ENCODE measurements at places on chromosomes 4 and X.

GRCh38 chrX:119177278-119177677 lies 49.7 kb upstream of the KIAA1210 start:
- no peak for DNase-seq

GRCh38 chr4:113232194-113232593 lies 182.7 kb downstream of the ANK2 start:
- DNase-seq: no peak

DNA sequence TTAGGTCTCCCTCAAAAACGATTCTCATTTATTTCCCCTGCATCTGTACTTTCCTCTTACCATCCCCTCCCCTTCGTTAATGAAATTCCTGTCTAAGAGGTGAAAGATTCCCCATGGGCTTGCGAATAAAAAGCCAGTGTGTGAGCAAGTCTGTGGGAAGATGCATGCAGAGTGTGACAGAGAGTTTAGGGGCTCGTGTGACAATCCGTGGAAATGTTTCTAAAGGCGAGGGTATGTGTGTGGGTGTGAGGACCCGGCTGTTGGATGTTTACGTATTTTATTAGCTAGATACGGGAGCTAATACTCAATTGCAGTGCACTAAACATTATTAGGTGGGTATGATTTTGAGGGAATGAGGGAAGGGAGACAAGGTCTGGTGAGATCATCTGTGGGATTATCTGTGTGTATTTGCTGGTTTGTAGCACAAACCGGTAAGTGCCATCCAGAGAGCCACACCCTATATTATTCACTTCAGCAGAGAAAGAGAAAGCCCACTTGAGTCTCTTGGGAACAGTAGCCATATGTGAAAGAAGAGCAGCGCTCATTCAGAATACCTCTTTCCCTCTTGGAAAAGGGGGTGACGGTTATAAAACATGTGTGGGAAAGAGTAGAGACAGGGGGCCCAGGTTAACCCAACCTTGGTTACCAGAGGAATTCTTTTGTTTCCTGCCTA lies 893 bp upstream of the HOPX start:
- no peak for DNase-seq

GRCh38 chr4:118801895-118802575 lies 33.9 kb downstream of the SEC24D start:
- DNase-seq: no peak

DNA sequence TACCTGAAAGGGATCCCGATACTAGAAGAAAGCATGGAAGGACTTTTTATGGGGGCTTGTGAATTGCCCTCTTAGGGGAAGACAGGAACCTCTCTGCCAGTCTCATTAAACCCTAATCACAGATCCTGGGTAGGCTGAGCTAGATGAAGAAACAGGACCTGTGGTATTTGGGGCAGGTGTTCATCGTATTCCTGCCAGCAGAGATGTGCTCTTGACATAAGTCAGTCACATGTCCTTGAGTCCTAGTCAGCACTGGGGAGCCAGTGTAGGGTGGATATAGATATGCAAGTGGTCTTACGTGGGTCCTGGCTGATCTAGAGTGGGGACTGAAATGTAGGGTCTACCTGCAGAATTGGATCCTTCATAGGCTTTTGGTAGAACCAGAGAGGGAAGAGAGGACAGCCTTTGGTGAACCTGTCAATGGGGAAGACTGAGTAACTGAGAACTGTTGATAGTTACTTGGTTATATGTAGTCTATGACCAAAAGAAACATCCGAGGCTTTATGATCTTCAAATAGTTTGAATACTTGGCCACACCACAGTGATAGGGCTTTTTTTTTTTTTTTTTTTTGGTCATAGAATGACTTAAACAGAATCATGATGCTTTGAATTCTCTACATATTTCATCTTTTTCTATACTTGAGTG lies 63.5 kb upstream of the WDR1 start:
- DNase-seq: no peak

- no peak for DNase-seq
Measured at GRCh38 chr4:76458297-76458696, 23.3 kb downstream of the SHROOM3 start.

- no peak for DNase-seq
Measured at GRCh38 chrX:129606918-129607317, 47.8 kb downstream of the APLN start.

DNA sequence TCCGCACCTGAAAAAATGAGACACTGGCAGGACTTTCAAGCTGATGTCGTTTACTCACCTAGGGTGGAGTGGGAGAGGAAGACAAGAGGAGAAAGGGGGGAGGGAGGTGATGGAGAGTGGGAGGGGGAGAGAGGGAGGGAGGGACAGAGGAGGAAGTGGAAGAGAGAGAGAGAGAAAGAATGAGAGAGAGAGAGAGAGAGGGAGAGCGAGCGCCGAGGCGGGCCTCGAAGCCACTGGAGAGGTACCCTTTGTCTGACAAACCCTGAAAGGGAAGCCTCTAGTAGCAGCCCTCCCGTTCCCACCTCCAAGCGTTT lies 296 bp upstream of the ADGRL3 start:
- DNase-seq: no peak

DNA sequence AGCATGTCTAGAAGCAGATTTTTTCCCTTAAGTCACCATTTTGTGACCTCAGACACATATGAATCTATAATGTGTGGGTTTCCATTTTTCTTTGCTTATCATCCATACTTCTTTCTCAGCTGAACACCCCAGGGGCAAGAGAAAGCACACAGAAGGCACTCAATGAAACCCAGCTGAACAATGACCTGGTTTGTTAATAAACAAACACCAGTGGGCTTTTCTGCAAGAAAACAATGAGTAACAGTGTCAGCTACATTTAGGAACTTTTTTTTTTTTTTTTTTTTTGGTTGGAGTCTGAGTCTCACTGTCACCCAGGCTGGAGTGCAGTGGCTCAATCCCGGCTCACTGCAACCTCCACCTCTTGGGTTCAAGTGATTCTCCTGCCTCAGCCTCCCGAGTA lies 40.7 kb upstream of the KLF3 start:
- no peak for DNase-seq

- no peak for DNase-seq
Measured at GRCh38 chr4:128630871-128631270, 178.6 kb upstream of the JADE1 start.
